Activated naive CD8-positive, alpha-beta T cell treated with anti-CD3 and anti-CD28 coated beads, Interleukin-2, amount 50 U/mL, for 24 hours (primary cell): ENCODE measurements at places on chromosomes 12 and 14.

- H3K27me3 ChIP-seq, result peaks cover 3% of the 10 kb centered on the region
- DNase-seq, result no peak
- H3K4me3 ChIP-seq, result no peak overlapping the region
- H3K4me1 ChIP-seq, result peaks cover 24% of the 10 kb centered on the region
- no peaks in the 10 kb centered on the region for H3K36me3 ChIP-seq
- no peak overlapping the region for H3K27ac ChIP-seq
Observed at GRCh38 chr14:90755661-90756304, 60.4 kb downstream of the TTC7B start.

GRCh38 chr14:65302571-65303189 lies 109.8 kb upstream of the FUT8 start:
- peak overlapping the region; percentile 74 for H3K4me3 ChIP-seq
- peaks cover 9% of the 10 kb centered on the region for H3K36me3 ChIP-seq
- DNase-seq, result peak; percentile 71
- no peaks in the 10 kb centered on the region for H3K27me3 ChIP-seq
- peaks cover 77% of the 10 kb centered on the region for H3K4me1 ChIP-seq

GRCh38 chr14:103619057-103619456 lies 10.0 kb upstream of the KLC1 start:
- DNase-seq, result no peak
- H3K36me3 ChIP-seq, result no peaks in the 10 kb centered on the region
- H3K4me1 ChIP-seq, result peaks cover 4% of the 10 kb centered on the region
- no peak overlapping the region for H3K4me3 ChIP-seq
- peaks cover 3% of the 10 kb centered on the region for H3K27me3 ChIP-seq

DNA sequence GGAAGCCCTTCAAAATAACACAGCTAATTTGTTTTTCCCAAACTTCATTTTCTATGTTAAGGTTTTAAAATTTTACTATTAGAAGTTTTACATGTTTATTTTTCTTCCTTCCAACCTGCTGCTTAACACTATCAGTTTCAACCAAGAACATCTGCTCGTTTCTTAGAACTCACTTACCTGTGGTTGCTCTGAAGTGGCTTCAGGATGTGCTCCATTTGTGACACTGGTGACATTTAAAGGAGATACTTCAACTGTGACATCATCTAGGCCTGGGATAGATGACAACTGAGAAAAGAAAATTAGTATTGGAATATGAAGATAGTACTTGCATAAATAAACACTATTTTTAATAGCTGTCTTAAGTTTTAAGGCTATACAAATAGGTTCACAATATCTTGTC lies 17.9 kb downstream of the WASHC3 start:
- peaks cover 22% of the 10 kb centered on the region for H3K36me3 ChIP-seq
- peak overlapping the region; percentile 65 for H3K27ac ChIP-seq
- H3K4me1 ChIP-seq, result peaks cover 15% of the 10 kb centered on the region
- no peaks in the 10 kb centered on the region for H3K27me3 ChIP-seq
- peak overlapping the region; percentile 15 for H3K4me3 ChIP-seq
- DNase-seq, result no peak

DNA sequence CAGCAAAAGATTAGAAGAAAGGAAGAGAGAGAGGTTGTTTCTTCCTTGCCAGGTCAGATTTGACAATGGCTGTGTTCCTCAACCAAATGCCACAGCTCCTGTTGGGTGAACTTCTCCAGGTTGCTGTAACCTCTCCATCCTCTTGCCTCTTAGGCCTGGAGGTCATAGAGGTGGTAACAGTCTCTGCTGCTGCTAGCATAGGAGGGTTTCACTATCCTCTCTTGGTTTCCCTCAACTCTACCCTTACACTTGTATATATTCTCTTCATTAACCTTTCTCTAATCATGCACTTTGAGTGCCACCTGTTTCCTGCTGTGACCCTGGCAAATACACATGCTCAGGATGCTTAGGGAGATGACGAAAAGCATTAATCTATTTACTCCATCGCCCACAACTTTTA lies 67.7 kb upstream of the HIF1A start:
- H3K36me3 ChIP-seq, result no peaks in the 10 kb centered on the region
- no peak for DNase-seq
- no peak overlapping the region for H3K4me3 ChIP-seq
- no peaks in the 10 kb centered on the region for H3K27me3 ChIP-seq
- H3K27ac ChIP-seq, result no peak overlapping the region
- peaks cover 41% of the 10 kb centered on the region for H3K4me1 ChIP-seq

GRCh38 chr12:111596985-111597830 lies 1.9 kb downstream of the ATXN2 start:
- peaks cover 45% of the 10 kb centered on the region for H3K4me1 ChIP-seq
- H3K27me3 ChIP-seq, result no peaks in the 10 kb centered on the region
- peaks cover 5% of the 10 kb centered on the region for H3K36me3 ChIP-seq
- DNase-seq, result peak; percentile 20

GRCh38 chr14:105065280-105066228 lies at the start of gene GPR132:
Gene GPR132, minus strand, starts transcription at chr14:105065430. Its CDS starts 10,010 bp downstream, at chr14:105055420.
- peaks cover 91% of the 10 kb centered on the region for H3K4me1 ChIP-seq
- peak within 1 kb of the TSS; percentile 87 for H3K4me3 ChIP-seq
- DNase-seq, result peak; percentile 85
- H3K36me3 ChIP-seq, result peaks cover 11% of the 10 kb centered on the region
- peak within 1 kb of the TSS; percentile 84 for H3K27ac ChIP-seq
- no peaks in the 10 kb centered on the region for H3K27me3 ChIP-seq

DNA sequence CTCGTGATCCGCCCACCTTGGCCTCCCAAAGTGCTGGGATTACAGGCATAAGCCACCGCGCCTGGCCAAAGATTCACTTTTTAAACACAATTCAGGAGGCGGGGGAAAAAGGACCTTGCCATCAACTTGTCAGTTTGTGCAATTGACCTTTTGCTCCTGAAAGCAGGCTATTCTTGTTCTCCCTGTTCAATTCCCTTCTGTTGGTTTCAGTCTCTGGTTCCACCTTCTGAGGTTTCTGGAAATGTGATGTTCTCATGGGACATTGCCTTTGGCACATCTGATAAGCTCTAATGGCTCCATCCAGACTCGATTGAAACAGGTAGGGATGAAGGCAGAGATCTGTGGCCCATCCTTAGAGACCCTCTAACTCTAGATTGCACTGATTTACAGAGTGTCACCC lies 17.9 kb upstream of the CCDC85C start:
- H3K4me1 ChIP-seq, result peaks cover 2% of the 10 kb centered on the region
- DNase-seq, result no peak
- H3K4me3 ChIP-seq, result no peak overlapping the region
- H3K27me3 ChIP-seq, result peaks cover 33% of the 10 kb centered on the region

- H3K27ac ChIP-seq, result no peak overlapping the region
- H3K36me3 ChIP-seq, result no peaks in the 10 kb centered on the region
- H3K4me1 ChIP-seq, result peaks cover 4% of the 10 kb centered on the region
- peaks cover 5% of the 10 kb centered on the region for H3K27me3 ChIP-seq
- no peak for DNase-seq
Observed at GRCh38 chr14:35940291-35940690, 114.2 kb downstream of the BRMS1L start.

DNA sequence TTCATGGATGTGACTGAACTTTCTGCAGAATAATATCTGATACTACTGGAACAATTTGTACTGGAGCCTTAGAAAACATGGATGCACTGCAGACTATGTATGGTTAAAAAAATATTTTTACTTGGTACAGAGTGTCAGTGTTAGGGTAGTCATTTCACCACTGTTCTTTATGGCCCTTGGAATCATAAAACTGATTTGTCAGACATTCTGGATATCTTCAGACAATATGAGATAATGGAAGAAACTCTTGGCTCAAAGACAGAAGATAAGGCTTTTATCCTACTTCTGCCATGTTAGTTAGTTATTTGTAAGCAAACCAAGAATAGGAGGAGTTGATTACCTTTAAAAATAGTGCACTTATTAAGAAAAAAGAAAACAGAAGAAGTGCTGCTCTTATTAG lies 209.4 kb downstream of the LRIG3 start:
- no peak for DNase-seq
- no peak overlapping the region for H3K4me3 ChIP-seq
- no peak overlapping the region for H3K27ac ChIP-seq
- no peaks in the 10 kb centered on the region for H3K27me3 ChIP-seq

- no peak overlapping the region for H3K4me3 ChIP-seq
- no peak for DNase-seq
- H3K4me1 ChIP-seq, result no peaks in the 10 kb centered on the region
- H3K27ac ChIP-seq, result no peak overlapping the region
- H3K36me3 ChIP-seq, result no peaks in the 10 kb centered on the region
- no peaks in the 10 kb centered on the region for H3K27me3 ChIP-seq
Observed at GRCh38 chr14:58772116-58772515, 134.4 kb downstream of the DACT1 start.

DNA sequence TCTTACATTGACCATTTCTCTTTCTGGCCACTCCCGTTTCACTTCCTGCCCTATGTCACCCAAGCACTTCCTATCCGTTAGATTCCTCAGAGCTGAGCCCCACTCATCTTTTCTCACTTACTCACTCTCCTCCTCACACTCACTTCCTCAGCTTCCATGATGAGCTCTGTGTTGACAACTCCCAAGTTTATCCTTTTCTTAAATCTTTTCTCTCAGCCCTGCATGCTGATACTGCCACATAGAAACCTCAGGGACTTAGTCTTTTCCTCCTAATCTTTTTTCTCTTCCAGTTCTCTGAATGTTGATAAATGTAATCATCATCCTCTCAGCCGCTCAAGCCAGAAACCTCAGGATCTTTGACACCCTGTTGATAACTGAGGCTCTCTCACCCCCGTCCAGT lies 99.6 kb downstream of the ANO6 start:
- H3K4me3 ChIP-seq, result no peak overlapping the region
- H3K36me3 ChIP-seq, result peaks cover 21% of the 10 kb centered on the region

GRCh38 chr12:49301760-49302159 lies 6.8 kb downstream of the PRPH start:
- no peak overlapping the region for H3K27ac ChIP-seq
- H3K36me3 ChIP-seq, result no peaks in the 10 kb centered on the region
- no peak for DNase-seq
- H3K4me3 ChIP-seq, result no peak overlapping the region
- H3K27me3 ChIP-seq, result peaks cover 46% of the 10 kb centered on the region

DNA sequence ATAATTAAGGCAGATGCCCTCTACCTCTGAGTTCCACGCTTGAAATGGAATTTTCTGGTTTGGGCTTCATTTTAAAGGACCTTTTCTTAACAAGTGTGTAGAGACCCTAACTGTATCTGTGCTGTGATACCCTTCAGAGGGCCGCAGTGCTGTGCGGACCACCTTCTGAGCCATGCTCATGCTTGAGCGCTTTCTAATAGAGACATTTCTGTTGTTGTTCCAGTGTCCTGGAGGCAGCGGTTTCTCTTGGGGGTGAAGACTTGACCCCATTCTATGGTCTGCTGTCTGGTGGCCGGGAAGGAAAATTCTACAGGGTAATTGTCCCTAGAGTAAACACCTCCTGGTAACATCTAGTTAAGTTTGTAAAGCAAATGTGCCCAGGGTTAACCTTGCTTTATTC lies 46.7 kb upstream of the BCL7A start:
- no peak overlapping the region for H3K27ac ChIP-seq
- peaks cover 5% of the 10 kb centered on the region for H3K36me3 ChIP-seq
- H3K27me3 ChIP-seq, result no peaks in the 10 kb centered on the region
- H3K4me1 ChIP-seq, result peaks cover 6% of the 10 kb centered on the region
- H3K4me3 ChIP-seq, result no peak overlapping the region
- DNase-seq, result no peak

GRCh38 chr14:89826596-89826995 lies 127.9 kb downstream of the EFCAB11 start:
- H3K27me3 ChIP-seq, result no peaks in the 10 kb centered on the region
- peaks cover 7% of the 10 kb centered on the region for H3K36me3 ChIP-seq
- H3K4me3 ChIP-seq, result no peak overlapping the region
- no peak overlapping the region for H3K27ac ChIP-seq

GRCh38 chr14:101518611-101519473 lies 42.5 kb upstream of the DIO3 start:
- no peaks in the 10 kb centered on the region for H3K4me1 ChIP-seq
- no peaks in the 10 kb centered on the region for H3K36me3 ChIP-seq
- DNase-seq, result no peak
- H3K4me3 ChIP-seq, result no peak overlapping the region

DNA sequence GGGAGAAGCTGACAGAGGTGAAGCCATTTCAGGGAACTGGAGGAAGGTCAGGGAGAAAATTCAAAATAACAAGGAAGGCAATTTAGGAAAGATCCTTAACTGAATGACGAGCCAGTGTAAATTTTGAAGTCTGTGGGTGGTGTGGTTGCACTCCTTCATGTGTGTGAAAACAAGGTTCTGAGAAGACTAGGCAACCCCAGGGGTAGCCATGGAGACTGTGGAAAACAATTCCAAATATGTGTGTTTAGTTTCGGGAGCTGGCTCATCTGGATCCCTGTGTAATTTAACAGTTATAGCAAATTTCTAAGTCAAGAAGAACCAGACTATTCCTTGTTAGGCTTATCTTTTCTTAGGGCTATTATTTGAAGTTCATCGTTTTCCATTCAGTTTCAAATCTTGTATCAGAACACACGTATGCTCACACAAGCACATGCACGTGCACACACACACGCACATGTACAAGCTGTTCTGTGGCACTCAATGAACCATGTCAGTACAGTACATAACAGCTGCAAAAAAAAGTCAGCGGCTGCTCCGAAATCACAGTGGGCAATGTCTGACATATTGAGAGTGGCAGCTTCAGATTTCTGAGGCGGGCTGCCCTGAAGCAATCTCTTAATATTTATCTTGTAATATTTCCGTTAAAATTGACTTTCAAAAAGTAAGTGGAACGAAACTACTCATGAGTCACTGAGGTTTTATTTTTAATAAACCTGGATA lies 411.2 kb downstream of the AEBP2 start:
- peak overlapping the region; percentile 18 for H3K27ac ChIP-seq
- DNase-seq, result no peak
- peaks cover 31% of the 10 kb centered on the region for H3K4me1 ChIP-seq
- peaks cover 3% of the 10 kb centered on the region for H3K27me3 ChIP-seq

DNA sequence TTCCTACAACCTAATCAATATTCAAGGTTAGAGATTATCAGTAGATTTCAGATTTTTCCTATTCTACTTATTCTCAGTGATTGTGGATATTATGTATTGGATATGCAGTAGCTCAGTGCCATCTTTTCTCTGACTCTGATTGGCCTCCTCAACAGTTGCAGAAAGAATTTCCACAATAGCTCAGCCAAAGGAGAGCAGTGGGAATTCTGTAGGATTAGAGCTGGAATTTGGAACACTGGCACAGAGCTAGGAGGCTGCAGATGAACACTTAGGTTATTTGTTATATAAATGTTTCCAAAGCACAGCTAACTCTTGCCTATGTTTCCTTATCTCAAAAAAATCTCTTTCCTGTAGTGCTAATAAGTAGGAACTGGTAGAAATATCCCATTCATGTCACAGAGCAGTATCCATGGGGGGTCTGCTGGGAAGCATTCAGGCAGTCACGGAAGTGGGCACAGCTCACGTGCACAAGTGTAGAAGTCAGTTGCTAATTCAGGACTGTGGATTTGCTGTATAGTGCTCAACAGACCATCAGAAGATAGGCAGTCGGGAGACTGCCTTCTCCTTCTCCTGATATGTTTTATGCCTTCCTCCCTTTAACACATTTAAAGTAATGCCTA lies 116.2 kb upstream of the TMEM260 start:
- no peaks in the 10 kb centered on the region for H3K36me3 ChIP-seq
- H3K4me3 ChIP-seq, result no peak overlapping the region
- DNase-seq, result no peak
- H3K4me1 ChIP-seq, result no peaks in the 10 kb centered on the region
- peaks cover 23% of the 10 kb centered on the region for H3K27me3 ChIP-seq
